ENCODE measurements at places on chromosomes 2 and 18.
A peak's percentile ranks its signal among the peaks of the same experiment; 100 is the strongest.

DNA sequence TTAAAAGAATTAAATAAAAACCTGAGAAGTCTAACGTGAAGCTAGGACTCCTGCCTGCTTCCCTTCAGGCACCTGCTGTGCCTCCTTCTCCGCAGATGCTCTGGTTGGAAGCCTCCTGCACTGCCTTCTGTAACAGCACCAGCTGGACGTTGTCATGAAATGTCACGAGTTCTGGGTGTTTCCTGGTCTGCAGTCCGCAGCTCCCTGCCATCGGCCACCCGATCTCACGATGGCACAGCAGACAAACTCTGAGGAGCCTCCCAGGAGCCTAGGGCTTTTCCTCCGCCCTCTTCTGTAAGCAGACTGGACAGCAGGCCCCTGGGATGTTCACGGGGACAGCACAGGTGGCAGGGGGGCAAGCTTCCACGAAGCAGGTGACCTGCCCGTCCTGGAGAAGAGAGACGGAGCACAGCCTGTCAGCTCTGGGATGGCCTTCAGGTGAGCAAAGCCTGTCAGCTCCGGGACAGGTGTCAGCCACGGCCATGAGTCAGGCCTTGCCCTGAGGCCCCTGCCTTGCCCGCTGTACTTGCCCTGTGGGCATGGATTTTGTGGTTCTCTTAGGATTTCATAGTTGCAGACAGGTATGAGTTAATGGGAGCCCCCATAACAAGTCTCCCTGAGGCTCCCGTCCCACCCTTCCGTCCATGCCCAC is 110.3 kb downstream of the PXDN start:
- no peak for DNase-seq

GRCh38 chr18:77851802-77852201 is 602.2 kb downstream of the GALR1 start:
- DNase-seq = no peak

- no peak for DNase-seq
Observed at GRCh38 chr18:31273812-31274527, 44.0 kb upstream of the DSG1 start.

DNA sequence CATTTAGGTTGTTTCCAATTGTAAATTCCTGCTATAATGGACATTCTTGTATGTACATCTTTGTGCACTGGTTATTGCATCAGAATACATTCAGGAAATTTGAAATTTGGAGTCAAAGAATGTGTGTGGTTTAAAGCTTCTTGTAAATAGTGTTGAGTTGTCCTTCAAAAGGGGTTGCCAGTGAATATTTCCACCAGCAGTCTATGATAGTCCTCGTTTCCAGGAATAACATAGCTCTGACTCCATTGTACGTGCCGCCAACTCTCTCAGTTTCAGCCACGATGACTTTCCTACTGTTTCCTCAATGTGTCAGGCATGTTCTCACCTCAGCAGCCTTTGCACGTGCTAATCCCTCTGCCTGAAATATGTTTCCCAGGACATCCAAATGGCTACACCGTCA is 10.9 kb upstream of the HS6ST1 start:
- no peak for DNase-seq

- no peak for DNase-seq
Observed at GRCh38 chr2:188042412-188042811, 249.3 kb upstream of the GULP1 start.

GRCh38 chr18:46917803-46918600 is 600 bp downstream of the KATNAL2 start:
- DNase-seq = no peak

GRCh38 chr18:13566941-13567746 is 159.2 kb downstream of the FAM210A start:
- no peak for DNase-seq

DNA sequence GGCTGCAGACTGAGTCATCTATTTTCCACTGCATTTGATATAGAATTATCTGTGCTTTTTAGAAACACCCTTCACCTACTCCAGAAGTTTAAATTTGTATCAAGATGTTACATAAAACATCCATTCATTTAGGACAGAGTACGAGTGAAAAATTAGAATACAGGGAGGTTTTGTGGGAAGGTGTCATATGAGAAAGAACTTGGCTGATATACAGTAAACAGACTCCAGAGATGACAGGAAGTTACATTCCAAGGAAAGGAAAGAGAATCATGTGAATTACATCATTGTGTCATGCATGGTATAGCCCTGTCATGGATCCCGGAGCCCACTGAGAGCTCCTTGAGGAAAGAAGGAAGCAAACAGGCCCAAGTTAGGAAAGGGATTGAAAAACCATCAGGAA is 341.5 kb upstream of the PKDCC start:
- no peak for DNase-seq

GRCh38 chr18:46246101-46246500 is 141.9 kb downstream of the HAUS1 start:
- DNase-seq = no peak

GRCh38 chr2:233929352-233930022 is 12.3 kb downstream of the TRPM8 start:
- peak; percentile 54 for DNase-seq

- DNase-seq = no peak
Observed at GRCh38 chr2:195343540-195343939, 313.5 kb upstream of the SLC39A10 start.

- no peak for DNase-seq
Observed at GRCh38 chr18:8051453-8051852, 484.3 kb downstream of the PTPRM start.

GRCh38 chr2:20484810-20485611 is 38.1 kb downstream of the RHOB start:
- DNase-seq = no peak

DNA sequence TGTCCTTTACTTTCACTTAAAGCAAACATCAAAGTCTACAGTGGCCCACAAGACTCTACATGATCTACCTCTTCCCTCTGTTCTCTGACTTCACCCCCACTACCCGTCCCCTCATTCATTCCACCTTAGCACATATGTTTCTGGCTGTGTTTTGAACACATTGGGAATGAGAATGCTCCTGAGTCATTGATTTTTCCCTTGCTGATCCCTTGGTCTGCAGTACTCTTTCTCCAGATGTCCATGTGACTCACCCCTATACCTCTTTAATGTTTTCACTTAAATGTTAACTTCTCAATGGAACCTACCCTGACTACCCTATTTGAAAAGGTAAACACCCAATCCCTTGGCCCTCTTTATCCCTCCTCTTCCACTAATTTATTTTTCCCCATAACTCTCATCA is 30.7 kb upstream of the FRZB start:
- DNase-seq = no peak

DNA sequence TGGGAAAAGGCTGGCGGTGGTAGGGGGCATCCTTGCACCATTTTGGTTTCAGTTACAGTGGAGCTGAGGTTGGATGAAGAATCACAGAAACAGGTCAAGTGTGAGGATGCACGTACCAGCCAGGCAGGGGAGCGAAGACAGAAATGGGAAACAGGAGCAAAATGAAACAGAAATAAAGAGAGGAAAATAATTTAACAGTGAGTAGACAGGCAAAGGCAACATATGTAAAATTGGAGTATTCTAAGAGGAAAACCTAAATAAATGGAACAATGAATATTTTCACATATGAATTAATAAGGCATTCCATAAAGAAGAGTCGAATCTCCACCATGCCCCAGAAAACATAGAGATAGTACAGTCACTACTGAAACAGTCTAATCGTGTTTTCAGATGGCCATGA is 29.7 kb downstream of the LRRFIP1 start:
- no peak for DNase-seq

GRCh38 chr2:216967889-216968288 is 108.0 kb upstream of the TNP1 start:
- DNase-seq = no peak

GRCh38 chr18:79133724-79134123 is 64.5 kb downstream of the ATP9B start:
- DNase-seq = no peak

GRCh38 chr18:5948237-5948636 is 52.9 kb upstream of the TMEM200C start:
- no peak for DNase-seq

DNA sequence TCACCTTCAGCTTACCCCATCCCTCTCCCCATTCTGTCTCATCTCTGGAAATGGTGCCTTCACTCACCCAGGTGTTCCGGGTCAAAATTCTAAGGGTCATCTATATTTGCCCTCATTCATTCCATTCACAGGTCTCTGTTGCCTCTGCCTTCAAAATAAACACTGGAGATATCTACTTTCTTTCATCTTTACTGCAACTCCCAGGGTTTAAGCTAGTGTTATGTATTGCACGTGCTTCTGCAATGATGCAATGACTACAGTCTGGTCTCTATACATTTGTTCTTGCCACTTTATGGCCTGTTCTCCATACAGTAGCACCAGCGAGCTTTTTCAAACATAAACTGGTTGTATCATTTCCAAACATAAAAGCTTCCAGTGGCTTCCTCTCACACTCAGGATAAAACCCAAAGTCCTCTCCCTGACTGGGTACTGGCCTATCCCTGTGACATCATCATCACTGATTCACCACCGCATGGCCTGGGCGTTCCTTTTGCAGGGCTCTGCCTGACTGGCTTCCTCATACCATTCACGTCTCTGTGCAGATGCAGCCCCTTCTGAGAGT is 14.3 kb downstream of the DSG2 start:
- DNase-seq = peak; percentile 82

GRCh38 chr18:3400567-3401296 is 49.2 kb upstream of the TGIF1 start:
- DNase-seq = no peak

DNA sequence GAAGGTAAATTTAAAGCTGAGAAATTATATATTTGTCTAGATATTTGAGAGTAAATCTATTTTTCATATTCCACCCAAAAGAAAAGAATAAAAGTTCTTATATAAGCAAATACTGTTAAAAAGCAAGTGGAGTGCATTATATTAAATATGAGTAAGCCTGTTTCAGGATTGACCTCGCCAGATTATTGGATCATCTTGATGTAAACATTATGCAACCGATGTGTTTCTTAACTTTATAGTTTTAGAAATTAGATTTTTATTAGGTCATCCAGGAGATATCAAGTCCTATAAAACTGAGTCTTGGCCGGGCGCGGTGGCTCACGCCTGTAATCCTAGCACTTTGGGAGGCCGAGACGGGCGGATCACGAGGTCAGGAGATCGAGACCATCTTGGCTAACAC is 100.3 kb upstream of the MSTN start:
- no peak for DNase-seq

DNA sequence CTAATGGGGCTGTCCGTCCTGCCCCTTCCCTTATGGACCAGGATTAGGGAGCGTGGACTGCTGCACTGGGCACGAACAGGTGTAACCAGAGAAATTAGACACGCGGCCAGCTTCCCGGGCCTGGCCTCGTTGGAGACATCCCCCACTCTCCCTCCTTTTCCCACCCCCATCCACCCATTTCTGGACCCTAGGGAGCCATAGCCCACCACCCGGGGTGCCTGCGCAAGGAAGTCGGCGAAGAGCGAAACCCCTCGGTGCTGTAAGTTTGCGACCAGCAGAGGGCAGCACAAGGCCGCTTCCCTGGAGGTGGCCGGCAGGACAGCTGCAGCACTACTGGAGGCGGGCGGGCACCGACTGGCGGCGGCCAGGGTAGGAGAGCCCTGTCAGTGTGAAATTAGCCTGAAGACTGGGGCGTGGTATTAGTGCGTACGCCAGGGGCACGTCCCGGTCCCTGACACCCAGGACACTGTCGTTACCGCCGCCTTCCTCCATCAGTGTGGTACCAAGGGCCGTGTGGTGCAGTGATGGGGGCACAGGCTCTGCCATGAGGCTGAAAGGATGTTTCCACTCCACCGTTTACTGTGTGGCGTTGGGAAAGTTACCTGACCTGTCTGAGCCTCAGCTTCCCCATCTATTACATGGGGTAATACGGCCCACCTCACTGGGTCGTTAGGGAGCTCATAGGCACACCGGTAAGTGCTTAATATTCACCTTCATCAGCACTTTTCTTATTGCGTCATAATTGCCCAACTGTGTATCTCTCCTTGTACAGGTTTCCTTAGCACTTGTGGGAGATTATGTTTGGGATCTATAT is 36.0 kb upstream of the CD207 start:
- peak; percentile 85 for DNase-seq

DNA sequence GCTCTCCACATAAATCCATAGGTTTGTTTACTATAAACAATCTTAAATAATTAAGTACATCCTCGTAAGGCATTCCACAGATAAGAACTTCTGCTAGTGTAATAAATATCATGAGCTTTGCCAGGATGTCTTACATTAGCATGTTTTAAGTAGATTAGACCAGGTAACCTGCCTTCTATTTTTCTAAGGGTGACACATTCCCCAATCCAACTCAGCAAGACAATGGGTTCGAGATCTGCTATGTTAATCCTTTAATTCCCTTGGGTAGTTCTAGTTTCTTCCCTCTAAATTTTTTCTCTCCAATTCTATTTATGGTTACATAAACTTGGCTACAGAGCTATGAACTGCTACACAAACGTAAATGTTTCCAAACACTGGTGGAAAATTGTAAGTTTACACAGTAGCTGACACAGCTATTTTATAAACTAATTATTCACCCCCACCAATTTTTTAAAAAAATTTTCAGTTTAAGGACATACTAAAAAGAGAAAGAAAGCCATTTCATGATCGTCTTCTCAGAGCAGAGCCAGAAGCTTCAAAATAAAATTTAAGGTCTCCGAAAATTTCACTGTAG is 386.5 kb upstream of the SLC39A10 start:
- DNase-seq = no peak

GRCh38 chr2:99200076-99200800 is 19.3 kb downstream of the MRPL30 start:
- no peak for DNase-seq

DNA sequence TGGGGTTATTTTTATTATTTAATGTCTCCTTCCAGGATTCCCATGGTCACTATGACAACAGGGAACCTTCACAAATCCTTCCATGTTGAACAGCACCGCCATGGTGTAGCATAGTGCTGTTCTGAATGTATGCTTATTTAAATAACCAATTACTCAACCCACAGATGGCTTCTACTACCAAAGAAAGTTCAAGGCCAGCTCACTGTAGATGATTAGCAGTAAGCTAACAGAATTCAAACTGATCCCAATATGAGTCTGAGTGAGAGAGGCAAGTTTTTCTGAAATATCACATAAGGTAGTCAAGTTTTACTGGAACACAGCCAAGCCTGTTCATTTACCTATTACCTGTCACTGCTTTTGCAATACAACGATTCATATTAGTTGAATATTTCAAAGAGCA is 51.2 kb downstream of the CLASP1 start:
- no peak for DNase-seq

GRCh38 chr2:102253140-102253752 is 58.1 kb upstream of the IL1RL1 start:
- no peak for DNase-seq

- no peak for DNase-seq
Observed at GRCh38 chr2:164146441-164146840, 410.6 kb upstream of the FIGN start.

- DNase-seq = no peak
Observed at GRCh38 chr2:176081837-176082524, 1.8 kb downstream of the EVX2 start.

- DNase-seq = no peak
Observed at GRCh38 chr2:3009005-3009404, 368.6 kb downstream of the EIPR1 start.

- DNase-seq = no peak
Observed at GRCh38 chr2:80548469-80548868, 243.9 kb upstream of the LRRTM1 start.

Data from SW480 (cell line).